ENCODE measurements at places on chromosomes 5 and 9.
A peak's percentile ranks its signal among the peaks of the same experiment; 100 is the strongest.

DNA sequence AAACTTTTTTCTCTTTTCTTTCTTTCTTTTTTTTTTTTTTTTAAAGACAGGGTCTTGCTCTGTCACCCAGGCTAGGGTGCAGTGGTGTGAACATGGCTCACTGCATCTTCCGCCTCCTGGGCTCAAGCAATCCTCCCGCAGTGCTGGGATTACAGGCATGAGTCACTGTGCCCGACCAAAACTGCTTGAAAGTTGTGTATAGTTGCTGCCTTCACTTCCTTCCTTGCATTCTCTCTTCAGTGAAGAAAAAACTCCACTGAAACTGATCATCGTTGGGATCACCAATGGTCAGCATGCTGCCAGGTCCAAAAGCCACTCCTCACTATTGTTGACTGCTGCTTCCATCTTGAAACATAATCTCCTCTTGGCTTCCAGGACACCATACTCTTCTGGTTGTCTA, 66.6 kb upstream of the CTNNA1 start:
- no peak for DNase-seq
- no peak overlapping the region for H3K4me3 ChIP-seq
- H3K36me3 ChIP-seq: no peaks in the 10 kb centered on the region
- no peak overlapping the region for H3K27ac ChIP-seq
- peaks cover 10% of the 10 kb centered on the region for H3K27me3 ChIP-seq

DNA sequence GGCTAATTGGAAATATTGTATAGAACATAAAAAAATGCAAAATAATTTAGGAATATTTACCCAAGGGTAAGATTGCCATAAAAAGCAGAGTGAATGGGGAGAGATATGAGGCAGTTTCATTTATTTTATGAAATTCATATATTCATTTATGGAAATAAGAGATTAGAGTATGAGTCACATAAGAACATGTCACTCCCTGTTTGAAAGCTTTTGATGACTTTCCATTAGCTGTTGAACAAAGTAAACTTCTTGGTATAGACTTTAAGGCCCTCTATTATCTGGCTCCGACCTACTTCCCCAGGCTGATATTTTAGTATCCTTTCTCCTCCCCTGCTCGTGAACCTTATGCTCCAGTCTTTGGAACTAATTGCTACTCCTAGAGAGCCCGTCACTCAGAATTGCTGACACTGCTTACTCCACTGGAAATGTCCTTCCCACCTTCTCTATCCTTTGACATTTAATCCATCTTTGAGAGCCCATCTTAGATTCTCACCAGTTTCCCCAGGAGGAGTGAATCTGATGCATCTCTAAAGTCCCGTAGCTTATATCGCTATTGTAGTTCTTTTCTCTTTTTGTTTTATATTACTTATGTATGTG, 8.9 kb upstream of the ACTBL2 start:
- no peak overlapping the region for H3K27ac ChIP-seq
- H3K27me3 ChIP-seq: no peaks in the 10 kb centered on the region
- no peak overlapping the region for H3K4me3 ChIP-seq
- H3K36me3 ChIP-seq: no peaks in the 10 kb centered on the region
- no peak for DNase-seq

GRCh38 chr5:143245929-143246561, 157.4 kb downstream of the NR3C1 start:
- no peaks in the 10 kb centered on the region for H3K27me3 ChIP-seq
- H3K4me3 ChIP-seq: no peak overlapping the region
- DNase-seq: no peak

- no peak for DNase-seq
- peak overlapping the region; percentile 78 for H3K4me3 ChIP-seq
- H3K36me3 ChIP-seq: no peaks in the 10 kb centered on the region
- H3K27me3 ChIP-seq: no peaks in the 10 kb centered on the region
Observed at GRCh38 chr5:148826739-148827070, 294 bp downstream of the ADRB2 start.

GRCh38 chr9:69121155-69122081, 52.7 kb upstream of the TJP2 start:
- H3K36me3 ChIP-seq: no peaks in the 10 kb centered on the region
- peaks cover 12% of the 10 kb centered on the region for H3K4me1 ChIP-seq

DNA sequence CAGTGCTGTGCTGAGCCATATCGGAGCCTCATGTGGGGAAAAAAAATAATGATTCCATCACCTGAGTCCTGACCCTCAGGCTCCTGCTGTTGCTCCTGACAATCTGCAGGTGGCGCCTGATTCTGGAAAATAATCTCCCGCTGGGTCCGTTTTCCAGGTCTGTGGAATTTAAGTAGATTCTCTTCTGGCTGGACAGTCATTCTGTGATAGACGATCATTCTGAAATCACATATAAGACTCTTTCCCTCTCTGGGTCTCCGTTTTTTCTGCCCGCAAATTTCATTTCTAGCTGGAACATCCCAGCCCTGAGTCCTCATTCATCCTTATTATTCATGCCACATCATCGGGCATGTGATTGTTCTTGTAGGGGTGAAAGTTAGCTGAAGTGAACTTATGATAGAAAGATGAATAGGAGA, 22.1 kb upstream of the STXBP1 start:
- no peak overlapping the region for H3K4me3 ChIP-seq
- no peak overlapping the region for H3K27ac ChIP-seq
- DNase-seq: no peak
- no peaks in the 10 kb centered on the region for H3K4me1 ChIP-seq
- H3K27me3 ChIP-seq: no peaks in the 10 kb centered on the region
- H3K36me3 ChIP-seq: no peaks in the 10 kb centered on the region

DNA sequence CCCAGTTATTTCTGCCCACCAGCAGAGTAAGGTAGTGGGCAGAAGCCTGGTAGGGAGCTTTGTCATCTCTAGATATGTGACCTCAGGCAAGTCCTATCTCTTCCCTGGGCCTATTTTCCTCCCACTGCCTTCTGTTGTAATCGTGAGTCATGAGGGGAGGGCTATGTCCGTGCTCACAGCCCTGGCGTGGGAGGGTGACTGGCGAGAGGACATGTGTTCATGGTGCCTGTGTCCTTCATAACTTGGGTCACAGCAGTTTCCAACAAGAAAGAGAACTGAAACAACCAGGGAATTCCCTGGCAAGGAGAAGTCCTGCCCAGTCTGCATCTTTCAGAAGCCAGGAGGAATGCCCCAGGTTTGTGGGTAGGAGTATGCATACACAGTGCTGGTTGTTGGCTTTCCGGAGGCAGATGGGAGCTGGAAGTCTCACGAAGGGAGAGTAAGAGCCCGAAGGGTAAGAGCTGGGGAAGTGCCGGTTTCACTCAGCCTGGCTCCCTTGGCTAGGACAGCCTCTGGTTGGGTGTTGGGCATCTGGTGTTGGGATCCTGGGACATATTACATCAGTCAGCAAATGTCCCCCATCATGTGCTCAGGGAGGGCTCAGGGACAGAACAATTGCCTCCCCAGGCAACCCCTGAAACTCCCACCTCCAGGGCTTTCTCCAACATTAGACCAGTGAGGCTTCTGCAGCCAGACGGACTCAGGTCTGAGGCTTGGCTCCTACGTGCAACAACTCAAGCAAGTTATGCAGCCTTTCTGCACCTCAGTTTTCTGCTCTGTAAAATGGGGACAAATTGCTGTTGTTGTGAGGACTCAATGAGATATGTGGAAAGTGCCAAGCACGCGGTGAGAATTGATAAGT, 4.3 kb upstream of the TIFAB start:
- H3K27me3 ChIP-seq: no peaks in the 10 kb centered on the region
- H3K4me3 ChIP-seq: no peak overlapping the region
- no peak for DNase-seq
- peak overlapping the region; percentile 33 for H3K27ac ChIP-seq

GRCh38 chr9:28032268-28032590, 458.9 kb upstream of the C9orf72 start:
- H3K36me3 ChIP-seq: no peaks in the 10 kb centered on the region
- no peaks in the 10 kb centered on the region for H3K27me3 ChIP-seq
- H3K27ac ChIP-seq: no peak overlapping the region

GRCh38 chr9:99269416-99269815, 47.3 kb downstream of the SEC61B start:
- no peaks in the 10 kb centered on the region for H3K36me3 ChIP-seq
- H3K4me1 ChIP-seq: no peaks in the 10 kb centered on the region
- no peak overlapping the region for H3K27ac ChIP-seq
- no peaks in the 10 kb centered on the region for H3K27me3 ChIP-seq

DNA sequence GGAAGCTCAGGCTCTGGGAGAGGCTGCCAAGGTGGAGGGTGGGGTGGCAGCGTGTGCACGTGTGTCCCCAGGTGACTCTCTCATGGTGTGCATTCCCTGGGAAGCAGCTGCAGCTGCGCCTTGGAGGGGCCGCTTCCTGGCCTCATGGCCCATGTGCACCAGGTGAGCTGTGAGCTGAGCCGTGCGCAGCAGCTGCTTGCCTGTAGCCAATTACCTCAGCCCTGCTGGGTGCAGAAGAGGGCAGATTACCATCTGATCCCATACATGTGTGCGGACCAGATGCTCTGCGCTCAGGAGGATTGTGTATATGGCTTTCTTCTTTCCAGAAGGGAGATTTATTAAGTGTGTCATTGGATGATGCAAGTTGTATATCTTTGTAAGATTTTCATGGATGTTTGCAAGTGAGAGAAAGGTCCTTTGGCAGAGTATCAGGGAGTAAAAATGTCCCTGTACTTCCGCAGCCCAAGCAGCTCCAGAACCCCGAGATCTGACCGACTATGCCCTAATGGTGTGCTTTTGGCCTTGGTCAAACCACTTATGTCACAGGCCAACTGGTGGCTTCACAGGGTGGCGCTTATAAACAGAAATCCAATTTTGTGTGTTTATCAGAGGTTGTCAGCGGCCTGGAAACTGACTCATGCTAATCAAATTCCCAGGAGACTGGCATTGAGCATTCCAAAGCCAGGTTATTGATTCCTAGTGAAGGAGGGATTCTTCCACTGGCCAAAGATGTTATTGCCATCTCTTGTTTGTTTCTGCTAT, 229.3 kb downstream of the GOLPH3 start:
- H3K4me3 ChIP-seq: no peak overlapping the region
- no peak for DNase-seq
- no peaks in the 10 kb centered on the region for H3K36me3 ChIP-seq

GRCh38 chr5:156481741-156482140, 154.8 kb downstream of the SGCD start:
- H3K27me3 ChIP-seq: no peaks in the 10 kb centered on the region
- no peaks in the 10 kb centered on the region for H3K4me1 ChIP-seq
- no peaks in the 10 kb centered on the region for H3K36me3 ChIP-seq
- no peak overlapping the region for H3K4me3 ChIP-seq
- no peak overlapping the region for H3K27ac ChIP-seq
- no peak for DNase-seq

GRCh38 chr9:129987047-129987446, 55.9 kb downstream of the FNBP1 start:
- no peak overlapping the region for H3K4me3 ChIP-seq
- no peaks in the 10 kb centered on the region for H3K27me3 ChIP-seq
- H3K4me1 ChIP-seq: peaks cover 64% of the 10 kb centered on the region

- H3K27me3 ChIP-seq: no peaks in the 10 kb centered on the region
- no peak overlapping the region for H3K27ac ChIP-seq
- no peak for DNase-seq
- H3K36me3 ChIP-seq: no peaks in the 10 kb centered on the region
- no peak overlapping the region for H3K4me3 ChIP-seq
Observed at GRCh38 chr9:77663754-77664153, 15.6 kb upstream of the GNA14 start.

DNA sequence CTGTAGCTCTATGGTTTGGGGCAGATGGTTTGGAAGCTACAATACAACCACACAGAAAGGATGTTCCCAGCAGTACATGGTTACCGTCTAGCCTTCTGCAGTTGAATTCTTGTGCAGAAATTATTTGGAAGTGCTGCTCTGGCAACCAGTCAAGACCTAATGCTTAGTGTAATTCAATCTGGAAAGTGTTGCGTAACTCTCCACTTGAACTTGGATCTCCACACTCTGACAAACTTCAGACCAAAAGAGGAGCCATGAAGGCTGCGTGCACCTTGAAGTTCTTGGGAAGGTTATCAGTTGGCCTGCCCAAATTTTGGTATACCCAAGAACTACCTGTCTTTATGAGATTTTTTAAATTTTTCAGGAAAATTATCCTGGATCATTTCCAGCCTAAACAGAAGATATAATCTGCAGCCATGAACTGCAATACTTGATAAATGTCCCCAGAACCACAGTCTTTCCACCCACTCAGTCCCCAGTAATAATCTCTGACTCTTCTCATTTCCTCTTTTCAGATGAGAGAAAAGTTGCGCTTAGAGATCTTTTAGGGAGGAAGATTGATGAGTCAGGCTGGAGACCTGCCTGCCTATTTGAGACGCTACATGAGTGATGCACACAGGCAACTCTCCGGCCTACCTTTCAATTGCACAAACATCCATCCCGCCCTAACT, 159.9 kb downstream of the FANCC start:
- no peaks in the 10 kb centered on the region for H3K36me3 ChIP-seq
- H3K4me3 ChIP-seq: no peak overlapping the region
- no peaks in the 10 kb centered on the region for H3K4me1 ChIP-seq
- H3K27ac ChIP-seq: no peak overlapping the region
- no peaks in the 10 kb centered on the region for H3K27me3 ChIP-seq

GRCh38 chr9:90070931-90071660, 466.3 kb downstream of the GADD45G start:
- H3K4me3 ChIP-seq: no peak overlapping the region
- no peak overlapping the region for H3K27ac ChIP-seq
- H3K4me1 ChIP-seq: no peaks in the 10 kb centered on the region
- no peaks in the 10 kb centered on the region for H3K36me3 ChIP-seq
- no peak for DNase-seq
- H3K27me3 ChIP-seq: no peaks in the 10 kb centered on the region

DNA sequence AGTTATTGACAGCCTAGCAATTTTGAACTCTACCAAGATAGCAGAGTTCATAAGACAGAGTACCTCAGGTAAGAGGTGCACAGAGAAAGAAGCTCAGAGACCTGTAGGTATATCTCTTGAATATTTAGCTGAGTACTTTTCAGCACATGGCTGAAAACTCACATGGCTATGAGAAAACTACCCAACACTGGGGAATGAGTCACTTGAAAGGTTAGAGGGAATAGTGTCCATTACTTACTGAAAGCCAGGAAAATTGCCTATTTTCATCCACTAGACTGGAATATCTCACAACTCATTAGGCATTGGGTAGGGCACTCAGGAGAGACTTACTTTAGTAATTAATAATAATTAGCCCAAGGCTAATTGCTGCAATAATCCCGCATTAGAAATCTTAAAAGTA, 8.3 kb downstream of the TSLP start:
- H3K36me3 ChIP-seq: no peaks in the 10 kb centered on the region
- no peak overlapping the region for H3K4me3 ChIP-seq
- no peak overlapping the region for H3K27ac ChIP-seq

DNA sequence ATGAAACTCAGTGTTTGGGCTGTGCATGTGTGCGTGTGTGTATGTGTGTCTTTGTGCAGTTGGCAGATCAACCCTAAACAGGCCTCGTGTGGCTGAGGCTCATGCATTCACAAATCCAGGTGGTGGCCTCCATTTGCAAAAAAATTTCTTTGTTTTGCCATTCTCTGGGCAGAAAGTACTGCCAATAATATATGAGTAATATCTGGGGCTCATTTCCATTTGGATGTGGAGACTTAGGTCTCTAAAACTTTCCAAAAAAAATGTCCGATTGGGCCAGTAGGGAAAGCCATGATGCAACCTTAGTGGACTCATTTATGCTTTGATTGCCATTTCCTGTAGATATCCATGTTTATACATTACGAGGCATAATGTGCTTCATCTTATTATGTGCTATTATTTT, 77.9 kb upstream of the RPS23 start:
- no peaks in the 10 kb centered on the region for H3K27me3 ChIP-seq
- no peaks in the 10 kb centered on the region for H3K36me3 ChIP-seq
- peak overlapping the region; percentile 60 for H3K27ac ChIP-seq
- no peak overlapping the region for H3K4me3 ChIP-seq
- H3K4me1 ChIP-seq: peaks cover 19% of the 10 kb centered on the region

GRCh38 chr5:80799041-80799440, 144.3 kb upstream of the DHFR start:
- no peaks in the 10 kb centered on the region for H3K4me1 ChIP-seq
- H3K4me3 ChIP-seq: no peak overlapping the region
- H3K27me3 ChIP-seq: no peaks in the 10 kb centered on the region
- no peak for DNase-seq
- no peaks in the 10 kb centered on the region for H3K36me3 ChIP-seq
- no peak overlapping the region for H3K27ac ChIP-seq

Data from CD8-positive, alpha-beta memory T cell (primary cell).